Fibroblast of lung (primary cell): ENCODE measurements at places on chromosomes 16 and 17. TPM values are rescaled to one million over a fixed set of nuclear protein-coding genes. Genes with fewer than 3 reads are reported as not detected.

ANKRD40 gene
- total RNA-seq, result 34.4 and 34.5 TPM in 2 replicates

PRSS53 gene
- 1.0 and 1.7 TPM in 2 replicates for total RNA-seq

MGAT5B gene
- 0.17 and 0.26 TPM in 2 replicates for total RNA-seq

CORO6 gene
- total RNA-seq, result 9.8 and 19.3 TPM in 2 replicates

TOM1L1 gene
- total RNA-seq, result 23.1 and 34.7 TPM in 2 replicates

ARHGDIG gene
- 0.77 and 1.3 TPM in 2 replicates for total RNA-seq

NOXO1 gene
- under 0.01 TPM in 1 of 2 replicates, not detected in the other for total RNA-seq

TEKT5 gene
- 0.26 TPM in 1 of 2 replicates, not detected in the other for total RNA-seq

ST6GALNAC1 gene
- total RNA-seq, result not detected in 2 replicates

EIF3CL gene
- 67.4 and 88.6 TPM in 2 replicates for total RNA-seq

TBC1D3G gene
- not detected in 2 replicates for total RNA-seq

KATNB1 gene
- total RNA-seq, result 11.0 and 15.2 TPM in 2 replicates

NXPH3 gene
- total RNA-seq, result 0.66 and 0.77 TPM in 2 replicates

USH1G gene
- under 0.01 TPM in 1 of 2 replicates, not detected in the other for total RNA-seq

TAT gene
- not detected in 2 replicates for total RNA-seq

C17orf78 gene
- not detected in 2 replicates for total RNA-seq
